Pons (tissue), 1 donor: ENCODE measurements at places on chromosomes 2 and 18.

DNA sequence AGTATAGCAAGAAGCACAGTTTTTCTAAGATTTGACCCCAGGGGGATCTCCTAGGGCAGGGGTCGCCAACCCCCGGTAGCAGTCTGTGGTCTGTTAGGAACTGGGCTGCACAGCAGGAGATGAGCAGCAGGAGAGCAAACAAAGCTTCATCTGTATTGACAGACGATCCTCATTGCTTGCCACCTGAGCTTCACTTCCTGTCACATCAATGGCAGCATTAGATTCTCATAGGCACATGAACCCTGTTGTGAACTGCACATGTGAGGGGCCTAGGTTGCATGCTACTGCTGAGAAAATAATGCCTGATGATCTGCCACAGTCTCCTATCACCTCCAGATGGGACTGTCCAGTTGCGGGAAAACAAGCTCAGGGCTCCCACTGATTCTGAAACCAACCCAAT, 136.2 kb downstream of the RGPD3 start:
- no peak for DNase-seq

DNA sequence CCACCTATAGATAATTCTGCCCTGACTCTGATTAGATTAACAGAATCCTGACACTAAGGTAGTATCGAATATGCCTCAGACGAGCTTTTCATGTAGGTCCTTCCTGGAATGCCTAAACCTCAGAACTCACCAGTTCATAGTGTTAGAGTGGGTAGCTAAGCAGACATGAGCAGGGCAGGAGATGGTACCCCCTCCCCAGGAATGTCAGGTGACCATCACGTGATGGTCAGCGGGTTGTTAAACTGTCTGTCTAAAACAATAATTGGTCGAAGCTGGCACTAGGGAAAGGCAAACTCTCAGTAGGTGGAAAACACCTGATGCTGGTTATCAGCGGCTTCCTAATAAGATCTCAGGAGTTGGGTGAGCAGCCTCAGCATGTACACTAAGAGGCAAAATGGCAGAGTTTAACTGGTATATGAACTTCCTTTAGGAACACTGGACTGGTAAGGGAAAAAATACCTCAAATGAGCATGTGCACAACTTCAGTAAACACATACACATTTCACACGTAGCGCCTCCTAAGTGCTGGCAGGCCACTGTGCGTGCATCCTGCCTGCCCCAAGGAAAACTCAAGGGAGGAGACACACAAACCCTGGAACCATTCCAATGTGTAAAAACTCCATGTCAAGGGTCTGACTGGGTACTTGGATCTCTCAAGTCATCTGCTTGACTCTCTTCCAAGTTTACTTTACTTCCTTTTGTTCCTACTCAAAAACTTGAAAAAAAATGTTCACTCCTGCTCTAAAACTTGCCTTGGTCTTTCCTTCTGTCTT, 339.5 kb downstream of the GULP1 start:
- no peak for DNase-seq

DNA sequence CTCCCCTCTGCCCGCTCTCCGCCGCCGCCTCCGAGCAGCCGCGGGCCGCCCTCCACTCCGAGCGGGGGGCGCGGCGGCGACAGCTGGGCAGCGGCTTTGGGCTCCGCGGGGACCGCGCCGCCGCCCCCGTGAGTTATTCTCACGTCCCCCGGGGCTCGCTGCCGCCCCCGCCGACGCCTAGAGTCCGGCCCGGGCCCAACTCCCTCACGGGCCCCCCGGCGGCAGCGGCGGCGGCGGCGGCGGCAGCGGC, 645 bp downstream of the MIB1 start:
- DNase-seq: no peak

DNA sequence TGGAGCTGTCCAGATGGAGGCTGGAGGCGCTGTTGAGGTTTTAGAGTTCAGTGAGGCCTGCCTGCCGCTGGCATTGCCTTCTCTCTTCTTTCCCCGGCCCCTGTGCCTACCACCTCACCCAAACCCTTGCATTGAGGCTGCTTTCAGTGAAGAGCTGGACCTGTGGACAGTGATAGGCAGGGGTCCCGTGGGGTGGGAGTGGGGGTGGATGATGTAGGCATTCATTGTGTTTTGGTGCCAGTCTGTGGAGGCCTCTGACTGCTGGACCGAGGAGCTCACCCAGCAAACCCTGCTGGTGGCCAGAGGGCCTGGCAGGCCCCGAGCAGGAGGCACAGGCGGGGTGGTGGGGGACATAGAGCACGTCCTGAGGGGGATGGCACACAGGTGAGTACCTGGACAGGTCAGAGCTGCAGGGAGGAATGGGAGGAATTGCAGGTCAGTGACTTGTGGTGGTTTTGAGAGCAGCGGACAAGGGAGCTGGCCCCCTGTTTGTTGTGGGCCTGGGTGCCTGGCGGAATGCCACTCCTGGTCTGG, 35.6 kb downstream of the NGEF start:
- DNase-seq: no peak

DNA sequence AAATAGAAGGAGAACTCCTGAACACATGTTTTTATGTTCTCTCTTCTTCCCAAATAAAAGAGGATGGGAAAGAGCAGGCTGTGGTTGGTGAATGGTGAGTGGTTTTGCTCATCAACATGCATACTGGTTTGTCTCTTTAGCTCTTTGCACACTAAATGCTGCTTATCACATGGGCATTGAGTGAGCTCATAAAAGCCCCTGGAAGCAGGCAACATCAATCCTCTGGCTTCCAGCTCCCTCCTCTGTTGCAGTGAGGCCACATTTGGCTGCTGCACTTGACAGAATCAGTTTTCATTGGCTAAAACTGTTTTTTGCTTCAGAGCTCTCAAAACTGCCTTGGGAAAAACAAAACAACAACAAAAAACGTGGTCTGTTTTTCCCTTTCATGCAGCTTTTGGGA, 1308.2 kb upstream of the NRXN1 start:
- no peak for DNase-seq

DNA sequence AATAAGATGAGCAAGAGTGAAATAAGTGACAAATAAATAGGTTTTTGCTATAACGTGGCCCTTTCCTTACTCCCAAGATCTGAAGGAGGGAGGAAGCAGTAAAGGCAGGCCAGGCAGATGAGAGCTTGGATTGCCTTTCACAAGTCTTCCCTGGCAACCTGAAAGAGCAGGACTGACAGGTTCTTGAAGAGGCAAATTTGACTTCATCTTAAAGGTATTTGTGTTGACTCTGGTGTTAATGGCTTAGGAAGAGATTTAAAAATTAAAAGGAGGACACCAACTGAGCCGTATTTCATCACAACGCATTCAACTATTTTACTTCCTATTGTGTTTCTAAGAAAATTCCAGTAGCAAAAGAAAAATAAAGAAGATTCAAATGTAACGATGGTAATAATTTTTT, 3.2 kb downstream of the STRN start:
- DNase-seq: no peak
